ENCODE measurements at places on chromosomes 12 and 14.

DNA sequence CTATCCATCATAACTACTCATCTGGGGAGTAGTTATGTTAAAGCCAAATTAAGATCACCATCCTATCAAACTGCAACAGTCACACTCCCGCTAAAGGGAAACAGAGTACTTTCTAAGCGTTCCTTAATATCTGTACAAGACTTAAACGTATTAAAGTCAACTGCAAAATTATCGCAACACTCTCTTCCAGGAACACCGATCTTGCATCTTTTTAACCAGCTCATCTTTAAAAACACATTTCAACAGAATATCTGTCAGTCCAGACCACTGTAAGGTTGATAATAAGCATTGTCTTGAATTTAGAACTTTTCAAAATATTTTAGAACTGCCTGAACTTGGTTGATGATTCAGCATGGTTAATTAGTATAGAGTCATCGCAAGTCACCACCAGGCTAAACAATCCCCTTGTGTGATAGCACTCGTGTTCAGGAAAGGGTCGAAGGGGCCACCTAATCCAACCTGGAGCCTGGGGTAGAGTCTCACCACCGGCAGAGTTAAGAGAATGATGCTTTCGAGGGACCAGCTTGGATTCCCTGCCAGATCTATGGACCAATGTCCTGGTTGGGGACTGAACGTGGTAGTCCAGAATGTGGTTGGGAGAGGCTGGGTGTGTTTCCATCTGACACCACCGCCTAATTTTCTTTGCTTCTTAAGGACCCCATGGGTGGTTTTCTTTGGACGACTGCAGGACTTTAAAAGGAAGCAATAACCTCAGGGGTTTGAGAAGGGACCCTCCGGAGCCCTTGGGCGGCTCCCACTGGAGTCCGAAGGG is 890 bp downstream of the SPTLC2 start:
- DNase-seq: no peak

- no peak for DNase-seq
Measured at GRCh38 chr14:31484754-31485153, 3.1 kb downstream of the GPR33 start.

- DNase-seq: no peak
Measured at GRCh38 chr14:101965770-101966722, 1.7 kb downstream of the DYNC1H1 start.

- no peak for DNase-seq
Measured at GRCh38 chr14:105064721-105065143, 498 bp downstream of the GPR132 start.

DNA sequence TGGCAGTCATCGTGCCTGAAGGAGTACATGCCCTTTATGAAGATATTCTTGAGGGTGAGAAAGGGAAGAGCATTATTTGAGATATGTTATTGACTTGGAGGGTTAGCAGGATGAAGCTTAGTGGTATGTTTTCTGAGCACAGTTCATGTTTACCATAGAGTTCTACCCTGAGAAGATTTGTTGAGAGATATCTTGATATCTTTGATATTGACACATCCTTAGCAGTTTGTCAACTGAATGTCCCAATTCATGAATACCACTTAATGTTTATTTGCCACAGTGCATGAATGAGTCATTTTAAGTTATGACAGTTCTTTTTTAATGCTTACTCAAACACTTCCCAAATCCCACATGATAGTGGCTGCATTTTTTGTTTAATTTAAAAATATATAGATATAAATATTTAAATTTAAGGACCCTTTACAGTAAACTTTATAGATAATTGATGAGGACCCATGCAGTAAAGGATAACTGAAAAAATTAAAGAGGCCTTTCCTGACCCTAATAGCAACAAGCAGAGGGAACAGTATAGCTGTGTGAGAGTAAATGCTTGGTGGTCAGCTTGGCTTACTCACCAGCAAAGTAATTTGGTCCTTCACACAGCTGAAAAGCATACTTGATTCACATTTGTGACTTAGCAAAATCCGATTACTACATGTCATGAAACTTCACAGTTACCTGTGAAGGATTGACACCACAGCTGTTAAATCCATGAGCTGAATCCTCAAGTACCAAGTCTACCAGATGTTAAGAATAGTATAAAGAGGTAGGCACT is 25.8 kb downstream of the SLC39A9 start:
- DNase-seq: no peak

Measured in forelimb muscle (tissue), 1 donor.